ENCODE measurements at places on chromosomes 1 and 21.

DNA sequence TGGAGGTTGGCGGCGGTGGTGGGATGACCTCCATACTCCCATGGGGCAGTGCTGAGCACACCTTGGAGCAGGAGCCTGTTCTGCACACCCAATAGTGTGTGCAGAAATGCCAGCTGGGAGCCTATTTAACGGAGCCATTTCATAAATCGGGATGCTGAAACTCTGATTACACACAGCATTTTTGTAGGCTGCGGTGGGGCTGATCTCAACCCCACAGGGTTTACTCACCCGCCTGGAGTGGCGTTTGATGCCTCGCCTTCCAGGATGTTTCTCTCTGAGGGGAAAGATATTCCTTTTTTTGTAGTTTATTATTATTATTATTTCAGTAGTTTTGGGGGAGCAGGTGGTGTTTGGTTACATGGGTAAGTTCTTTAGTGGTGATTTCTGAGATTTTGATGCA is 82.6 kb upstream of the WDR26 start:
- DNase-seq, result no peak

DNA sequence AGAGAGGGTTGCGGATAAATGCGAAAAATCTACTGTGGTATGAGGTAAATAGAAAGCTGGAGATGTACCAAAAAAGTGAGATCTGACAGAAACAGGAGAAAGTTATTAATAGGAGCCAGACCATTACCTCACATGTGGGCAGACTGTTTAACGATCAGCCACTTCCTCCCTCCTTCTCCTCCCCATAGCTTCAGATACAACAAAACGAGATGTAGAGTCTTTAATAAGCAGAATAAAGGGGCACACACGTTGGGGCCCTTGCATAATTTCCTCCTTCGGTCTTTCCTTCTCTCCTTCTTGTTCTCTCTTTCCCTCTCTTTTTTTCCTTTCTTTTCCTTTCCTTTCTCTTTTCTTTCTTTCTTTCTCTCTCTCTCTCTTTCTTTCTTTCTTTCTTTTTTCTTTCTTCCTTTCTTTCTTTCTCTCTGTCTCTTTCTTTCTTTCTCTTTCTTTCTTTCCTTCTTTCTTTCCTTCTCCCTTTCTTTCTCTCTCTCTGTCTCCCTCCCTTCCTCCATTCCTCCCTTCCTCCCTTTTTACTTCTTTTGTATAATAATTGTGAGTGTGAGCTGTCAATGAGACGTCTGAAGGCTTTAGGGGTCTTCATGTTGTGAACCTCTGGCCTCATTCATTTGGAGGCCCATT is 242.1 kb downstream of the GRIK1 start:
- no peak for DNase-seq

- DNase-seq, result no peak
These were observed 84.1 kb upstream of the SLC44A3 start for GRCh38 chr1:94736073-94736472.

- no peak for DNase-seq
These were observed 687.0 kb upstream of the ADGRL4 start for GRCh38 chr1:79693441-79694114.

DNA sequence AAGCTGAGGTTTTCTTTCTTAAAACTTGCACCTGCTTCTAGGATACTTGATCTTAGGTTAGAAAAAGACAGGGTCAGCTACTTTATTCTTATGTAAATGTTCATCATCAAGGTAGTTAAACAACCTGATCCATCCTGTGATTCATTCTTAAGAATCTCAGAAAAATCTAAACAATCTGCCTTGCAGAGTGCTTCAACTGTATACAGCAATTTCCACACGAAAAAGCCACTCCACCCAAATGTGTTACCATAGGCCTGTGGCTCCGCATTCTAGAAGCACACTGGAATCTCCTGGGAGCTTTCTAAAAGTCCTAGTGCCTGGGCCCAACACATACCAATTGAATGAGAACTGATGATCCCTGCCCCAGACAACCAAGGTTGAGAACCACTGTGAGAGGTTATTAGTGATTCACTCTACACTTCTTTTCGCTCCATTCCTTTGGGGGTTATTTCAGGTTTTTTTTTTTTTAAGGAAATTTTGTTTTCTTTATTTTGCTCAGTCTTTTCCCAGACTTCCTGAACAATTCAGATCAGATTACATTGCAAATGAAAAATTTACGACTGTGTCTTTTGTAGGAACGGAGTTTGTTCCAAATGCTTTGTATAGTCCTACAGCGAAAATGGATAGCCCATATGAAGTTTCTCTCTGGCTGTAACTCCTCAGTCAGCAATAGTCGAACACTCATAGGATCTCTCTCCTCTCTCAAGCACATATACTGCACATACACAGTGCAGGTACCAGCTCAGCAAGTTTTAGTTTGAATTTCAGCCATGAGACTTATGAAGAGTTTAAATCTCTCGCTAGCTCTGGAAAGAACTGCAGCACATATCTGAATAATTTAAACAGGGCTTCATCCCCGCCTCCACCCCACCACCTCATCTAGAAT is 16.1 kb downstream of the SMYD2 start:
- no peak for DNase-seq

GRCh38 chr1:116335850-116336624 is 37.0 kb upstream of the ATP1A1 start:
- DNase-seq, result no peak

- no peak for DNase-seq
These were observed 48.8 kb upstream of the LRRC8D start for GRCh38 chr1:89771991-89772560.

DNA sequence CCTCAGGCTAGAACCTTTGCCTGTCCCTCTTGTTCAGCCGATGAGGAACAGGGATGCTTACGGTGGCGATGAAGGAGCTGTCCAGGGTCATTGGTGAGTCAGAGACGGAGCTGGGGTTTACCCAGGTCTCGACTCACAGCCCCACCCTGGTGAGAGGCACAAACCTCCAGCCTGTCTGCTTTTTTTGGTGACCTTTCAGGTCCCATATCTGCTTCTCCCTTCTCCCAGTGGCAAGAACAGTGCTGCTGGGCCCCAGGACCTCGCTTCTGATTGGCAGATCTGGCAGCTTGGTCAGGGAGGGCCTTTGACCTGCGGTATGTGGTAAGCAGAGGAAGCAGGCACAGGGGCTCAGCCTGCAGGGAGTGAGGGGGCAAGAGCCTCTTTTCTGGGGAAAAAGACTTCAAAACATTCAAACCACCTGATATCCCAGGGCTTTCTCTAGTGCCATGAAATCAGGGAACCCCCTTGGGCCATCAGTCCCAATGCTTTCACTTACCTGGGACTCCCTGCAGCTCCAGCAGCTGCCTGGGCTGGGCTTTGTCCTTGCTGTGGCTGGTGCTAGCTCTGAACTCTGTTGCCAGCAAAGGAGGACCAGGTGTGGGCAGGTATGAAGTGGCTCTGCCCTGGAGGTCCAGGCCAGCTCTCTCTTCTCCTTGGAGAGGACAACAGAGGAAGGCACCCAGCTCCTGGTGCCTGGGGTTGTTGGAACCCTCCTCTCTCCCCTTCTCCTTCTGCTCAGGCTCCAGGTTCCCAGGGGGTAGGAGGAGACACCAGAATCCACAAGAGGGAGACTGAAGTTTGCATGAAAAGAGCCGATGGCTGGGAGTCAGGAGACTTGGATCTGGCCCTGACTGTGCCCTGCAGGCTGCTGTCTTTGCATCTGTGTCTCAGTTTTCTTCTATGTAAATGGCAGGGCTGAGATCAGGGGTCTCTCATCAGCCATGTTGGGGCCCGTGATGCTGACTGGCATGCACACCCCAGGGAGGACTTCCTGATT is 41.4 kb downstream of the TRIM62 start:
- no peak for DNase-seq

DNA sequence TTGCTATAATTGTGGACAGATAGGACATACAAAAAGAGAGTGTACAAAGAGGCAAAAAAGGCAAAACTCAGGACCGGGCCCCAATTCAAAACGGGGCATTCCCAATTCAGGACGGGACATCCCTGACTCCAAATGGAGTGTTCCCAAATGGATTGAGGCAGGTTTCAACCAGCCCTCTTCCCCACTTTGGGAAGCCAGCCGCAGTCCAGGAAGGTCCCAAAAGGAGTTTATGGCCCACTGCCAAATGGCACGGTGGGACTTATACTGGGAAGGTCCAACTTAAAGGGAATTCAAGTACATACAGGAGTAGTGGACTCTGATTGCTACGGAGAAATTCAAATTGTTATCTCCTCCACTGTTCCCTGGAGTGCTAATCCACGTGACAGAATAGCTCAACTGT is 3.5 kb upstream of the ZNF669 start:
- DNase-seq, result no peak

GRCh38 chr1:6208723-6209660 is 3.1 kb downstream of the RNF207 start:
- DNase-seq, result no peak

DNA sequence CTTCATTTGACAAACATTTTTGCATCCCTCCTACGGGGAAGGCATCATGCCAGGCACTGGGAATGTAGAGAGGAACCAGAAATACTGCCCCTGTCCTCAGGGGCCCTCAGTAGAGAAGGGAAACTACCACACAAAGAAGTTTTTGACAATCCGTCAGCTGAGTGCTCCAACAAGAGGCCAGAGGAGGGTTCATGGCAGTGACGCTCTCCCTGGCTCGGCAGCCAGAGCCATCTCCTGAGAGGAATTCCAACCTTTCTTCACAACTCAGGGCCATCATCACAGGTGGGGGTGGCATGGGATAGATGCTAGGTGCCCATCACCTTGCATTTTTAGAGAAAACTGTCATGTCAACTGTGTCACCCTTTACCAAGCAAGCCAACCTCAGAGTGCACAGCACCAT is 154.1 kb downstream of the HIVEP3 start:
- DNase-seq, result no peak

DNA sequence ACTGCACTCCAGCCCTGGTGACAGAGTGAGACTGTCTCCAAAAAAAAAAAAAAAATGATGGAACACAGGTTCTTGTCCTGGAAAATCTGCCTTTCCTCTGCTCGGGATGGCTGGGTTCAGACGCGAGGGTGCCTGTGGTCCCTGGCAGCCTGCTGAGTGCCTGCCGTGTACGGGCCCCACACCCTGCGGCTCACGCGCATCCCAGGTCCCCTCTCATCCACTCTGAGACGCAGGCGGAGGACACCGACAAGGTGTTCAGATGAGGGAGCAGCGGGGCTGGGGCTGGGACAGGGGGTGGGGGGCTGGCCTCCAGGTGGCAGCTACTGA is 4.3 kb upstream of the ANKRD65 start:
- no peak for DNase-seq

DNA sequence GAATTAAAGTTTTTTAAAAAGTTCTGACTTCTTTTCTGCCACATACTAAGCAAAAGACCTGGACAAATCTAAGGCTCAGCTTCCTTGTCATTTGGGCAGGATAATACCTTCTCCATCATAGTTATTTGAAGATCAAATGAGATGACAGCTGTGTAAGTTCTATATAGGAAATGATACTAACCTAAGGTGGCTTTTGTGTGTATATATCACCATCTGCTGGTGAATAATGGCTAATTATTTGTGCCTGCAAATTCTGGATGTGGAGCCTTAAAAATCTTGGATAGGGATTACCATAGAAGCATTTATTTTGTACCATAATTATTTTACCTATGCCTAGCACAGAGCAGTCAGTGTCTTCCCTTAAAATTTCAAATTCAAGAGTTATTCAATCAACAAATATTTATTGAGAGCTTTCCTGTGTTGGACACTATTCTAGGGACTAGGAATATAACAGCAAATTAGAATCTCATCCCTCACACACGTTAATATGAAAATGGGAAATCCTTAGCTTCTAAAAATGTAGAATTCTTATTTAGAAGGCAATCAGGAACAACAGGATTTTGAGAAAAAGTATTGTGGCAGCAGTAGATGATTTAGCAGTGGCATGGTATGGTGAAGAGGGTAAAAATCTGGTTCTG is 89.8 kb downstream of the TMEM200B start:
- no peak for DNase-seq

DNA sequence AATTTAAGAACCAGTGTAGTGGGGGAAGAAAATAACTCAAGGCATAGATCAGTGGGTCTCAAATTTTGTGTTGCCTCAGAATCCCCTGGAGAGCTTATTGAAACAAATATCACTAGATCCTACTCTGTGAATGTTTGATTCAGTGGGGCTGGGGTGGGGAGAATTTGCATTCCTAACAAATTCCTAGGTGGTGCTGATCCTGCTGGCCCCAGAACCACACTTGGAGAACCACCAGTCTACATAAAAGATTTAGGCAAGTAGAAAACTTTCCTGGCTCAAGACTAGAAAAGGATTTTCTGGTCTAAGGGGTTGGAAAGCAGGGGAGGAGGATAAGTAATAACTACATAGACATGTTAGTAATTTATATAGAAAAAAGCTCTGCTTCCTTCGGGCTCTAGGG is 34.1 kb upstream of the C1orf21 start:
- DNase-seq, result no peak

DNA sequence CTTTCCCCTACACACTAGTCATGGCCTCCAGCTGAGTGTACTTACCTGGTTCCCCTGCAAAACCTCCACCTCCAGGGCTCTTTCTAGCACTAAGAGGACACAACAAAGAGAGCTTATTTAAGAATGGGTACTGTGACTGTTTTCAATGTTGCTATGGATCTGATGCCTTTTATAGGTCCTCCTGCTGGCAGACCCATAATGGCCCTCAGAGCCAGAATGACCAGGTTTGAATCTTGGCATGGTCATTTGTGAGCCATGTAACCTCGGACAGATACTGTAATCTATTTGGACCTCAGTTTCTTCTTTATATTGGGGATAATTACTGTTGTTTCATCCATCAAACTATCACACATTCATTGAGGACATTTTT is 137.6 kb upstream of the USP24 start:
- no peak for DNase-seq

DNA sequence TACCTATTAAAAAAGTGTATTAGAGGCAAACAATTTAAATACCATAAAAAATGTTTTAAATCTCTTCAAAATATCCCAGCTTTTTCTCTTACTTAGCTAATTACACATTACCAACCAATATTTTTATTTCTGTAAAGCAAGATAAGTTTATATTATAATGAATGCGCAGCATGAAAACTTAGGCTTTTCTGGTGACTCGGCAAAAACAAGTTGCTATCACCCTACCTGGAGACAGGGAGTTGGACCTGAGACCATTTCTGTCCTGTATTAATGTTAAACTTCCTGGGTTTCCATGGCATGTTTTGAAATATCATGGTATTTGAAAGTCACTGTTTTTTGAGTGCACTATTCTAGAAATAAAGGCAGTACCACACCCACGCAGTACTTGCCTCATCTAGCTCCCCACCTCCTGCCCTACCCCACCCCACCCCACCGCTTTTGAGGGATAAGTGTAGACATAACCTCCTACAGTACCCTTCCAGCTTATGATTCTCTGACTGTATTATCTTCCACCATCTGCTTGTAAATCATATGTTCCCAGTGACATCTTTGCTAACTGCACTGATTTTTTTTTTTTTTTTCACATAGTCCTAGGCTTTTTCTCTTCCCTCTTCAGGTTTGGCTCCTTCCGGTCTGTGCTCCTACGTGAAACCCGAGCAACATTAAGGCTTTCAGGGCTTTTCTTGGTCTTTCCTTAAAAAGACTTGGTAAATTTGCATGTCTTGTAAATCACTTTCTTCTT is 77.5 kb downstream of the PHTF1 start:
- DNase-seq, result no peak

GRCh38 chr1:232973652-232974611 is 23.5 kb downstream of the NTPCR start:
- DNase-seq, result no peak

All from esophagus squamous epithelium (tissue), 5 donors.